T-helper 2 cell treated with Interferon-gamma antibody and Interleukin-4, amounts not matched to agents 5 μg/mL and 100 μg/mL, for 36 hours (primary cell): ENCODE measurements at places on chromosomes 3 and 15.

DNA sequence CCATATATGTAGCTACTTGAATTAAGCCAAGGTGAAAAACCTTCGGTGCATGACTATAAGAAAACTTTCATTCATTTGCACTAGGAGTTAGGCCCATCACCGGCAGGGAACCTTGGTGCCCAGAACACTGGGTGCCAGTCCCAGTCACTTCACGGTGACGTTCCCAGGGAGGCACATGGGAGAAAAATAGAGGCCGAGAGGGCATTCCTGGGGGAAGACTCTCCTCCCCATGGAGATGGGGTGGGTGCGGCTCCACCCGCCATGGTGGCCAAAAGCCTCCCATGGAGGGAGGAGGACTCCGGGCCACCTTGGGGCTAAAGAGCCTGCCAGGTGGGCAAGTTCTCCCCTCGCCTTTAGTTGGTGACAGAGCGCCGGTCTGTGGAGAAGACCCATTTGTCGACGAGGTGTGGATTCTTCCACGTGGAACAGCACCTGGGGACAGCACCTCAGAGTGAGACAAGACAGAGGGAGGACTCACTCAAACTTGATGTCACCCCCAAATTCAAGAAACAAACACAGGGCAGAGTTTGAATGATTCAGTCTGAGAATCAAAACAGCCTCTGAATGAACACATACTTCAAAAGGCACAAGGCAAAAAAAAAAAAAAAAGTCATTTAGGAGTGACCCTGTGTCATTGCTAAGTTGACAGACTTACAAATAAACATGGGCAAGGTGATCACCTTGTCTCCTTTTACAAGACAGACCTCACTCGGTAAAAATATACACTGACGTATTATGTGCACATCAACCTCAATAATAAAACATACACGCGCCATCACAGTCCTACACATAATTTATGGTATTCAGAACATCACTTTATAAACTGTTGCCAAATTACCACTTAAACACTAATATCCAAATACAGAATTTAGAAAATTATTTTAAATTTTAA, 38.6 kb downstream of the ZXDC start:
- no peaks in the 10 kb centered on the region for H3K4me1 ChIP-seq
- DNase-seq, result no peak

GRCh38 chr15:25933456-25934158, 70.5 kb upstream of the ATP10A start:
- H3K4me3 ChIP-seq, result peak overlapping the region; percentile 92
- H3K36me3 ChIP-seq, result no peaks in the 10 kb centered on the region

GRCh38 chr3:141218162-141218835, 13.3 kb upstream of the PXYLP1 start:
- no peak overlapping the region for H3K27ac ChIP-seq
- no peak overlapping the region for H3K4me3 ChIP-seq
- H3K27me3 ChIP-seq, result peaks cover 19% of the 10 kb centered on the region

DNA sequence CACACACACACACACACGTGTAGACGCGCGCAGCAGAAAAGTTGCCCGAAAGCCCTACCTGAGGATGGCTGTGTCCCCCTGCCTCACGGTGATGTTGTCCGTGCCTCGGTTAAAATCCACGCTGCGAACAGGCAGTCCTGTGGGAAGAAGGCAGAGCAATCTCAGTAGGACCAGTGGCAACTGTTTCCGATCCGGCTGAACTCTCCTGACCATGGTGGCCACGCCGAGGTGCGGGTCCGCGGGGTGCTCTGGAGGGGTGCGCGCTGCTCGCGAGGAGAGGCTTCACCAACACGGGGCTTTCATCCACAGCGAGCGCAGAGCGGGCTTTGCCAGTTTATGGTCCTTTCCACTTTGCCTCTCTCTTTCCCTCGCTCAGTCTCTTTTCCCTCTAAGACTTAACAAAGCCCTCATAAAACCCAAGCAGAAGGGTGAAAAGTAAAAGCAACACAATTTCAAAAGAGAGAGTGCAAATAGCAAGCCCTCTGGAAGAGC, 422 bp downstream of the LSAMP start:
- no peak for DNase-seq
- H3K27me3 ChIP-seq, result peaks cover 8% of the 10 kb centered on the region
- H3K36me3 ChIP-seq, result no peaks in the 10 kb centered on the region
- H3K4me1 ChIP-seq, result no peaks in the 10 kb centered on the region

- no peak overlapping the region for H3K27ac ChIP-seq
- peaks cover 3% of the 10 kb centered on the region for H3K4me1 ChIP-seq
- DNase-seq, result no peak
- no peaks in the 10 kb centered on the region for H3K36me3 ChIP-seq
Measured at GRCh38 chr15:77097248-77097721, 26.4 kb upstream of the TSPAN3 start.

- H3K27me3 ChIP-seq, result no peaks in the 10 kb centered on the region
- H3K36me3 ChIP-seq, result peaks cover 60% of the 10 kb centered on the region
- H3K27ac ChIP-seq, result no peak overlapping the region
- no peak for DNase-seq
- H3K4me1 ChIP-seq, result peaks cover 6% of the 10 kb centered on the region
Measured at GRCh38 chr15:30953731-30954378, 37.6 kb downstream of the MTMR10 start.

DNA sequence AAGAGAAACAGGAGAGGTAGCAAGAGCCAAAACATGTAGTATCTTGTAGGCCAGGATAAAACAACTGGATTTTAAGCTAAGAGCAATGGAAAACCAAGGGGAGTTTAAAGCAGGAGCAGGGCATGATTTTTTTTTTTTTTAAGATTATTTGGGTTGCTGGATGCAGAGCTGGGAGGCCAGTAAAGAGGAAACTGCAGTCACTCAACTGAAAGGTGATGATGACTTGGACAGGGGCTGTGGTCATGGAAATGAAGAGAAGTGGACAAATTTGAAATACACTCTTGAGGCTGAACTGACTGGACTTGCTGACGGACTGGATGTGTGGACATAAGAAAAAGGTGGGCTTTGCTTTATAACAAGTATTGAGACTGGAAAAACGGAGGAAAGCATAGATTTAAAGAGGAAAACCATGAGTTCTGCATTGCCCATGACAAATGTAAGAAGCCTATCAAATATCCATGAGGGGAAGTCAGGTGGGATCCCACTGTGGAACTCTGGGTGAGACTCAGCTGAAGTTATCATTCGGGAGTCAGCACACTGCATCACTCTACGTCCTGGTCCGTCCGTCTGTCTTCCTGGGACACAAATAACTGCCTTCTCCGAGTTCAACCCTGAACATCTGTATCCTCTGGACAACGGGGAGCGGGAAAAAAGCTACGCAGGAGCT, 688 bp downstream of the XPC start:
- peak overlapping the region; percentile 95 for H3K4me3 ChIP-seq
- H3K27me3 ChIP-seq, result no peaks in the 10 kb centered on the region
- no peak for DNase-seq
- peak overlapping the region; percentile 100 for H3K27ac ChIP-seq

DNA sequence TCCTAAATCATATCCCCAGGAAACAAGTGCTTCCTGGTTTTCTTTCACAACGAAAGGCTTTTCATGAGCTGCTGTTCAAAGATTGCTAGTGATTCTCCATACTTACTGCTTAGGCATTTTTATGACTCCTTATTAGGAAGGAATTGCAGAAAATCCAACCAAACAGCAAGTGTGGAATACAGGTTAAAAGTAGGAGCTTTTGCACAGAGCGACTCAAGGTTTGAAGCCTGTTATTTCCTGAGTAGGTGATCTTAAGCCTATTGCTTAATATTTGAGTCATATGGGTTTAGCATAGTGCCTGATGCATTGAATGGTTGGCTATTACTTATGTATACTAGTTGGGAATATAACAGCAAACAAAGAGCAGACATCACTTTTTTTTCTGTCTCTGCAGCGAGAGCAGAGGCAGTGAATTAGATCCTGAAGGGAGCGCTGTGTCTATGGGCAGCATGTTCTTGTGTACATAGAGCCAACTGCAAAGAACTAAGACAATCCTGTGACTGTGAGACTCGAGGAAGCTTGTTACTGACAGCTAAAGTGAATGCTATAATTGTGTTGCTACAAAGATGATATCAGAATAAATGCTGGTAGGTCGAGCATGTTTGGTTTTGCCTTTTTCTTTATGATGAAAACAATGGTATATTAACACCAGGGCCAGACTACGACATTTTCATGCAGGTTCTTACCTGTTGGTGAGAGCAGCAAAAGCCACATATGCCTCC, 6.3 kb downstream of the TM4SF1 start:
- no peak overlapping the region for H3K4me3 ChIP-seq
- H3K27ac ChIP-seq, result no peak overlapping the region
- peaks cover 14% of the 10 kb centered on the region for H3K27me3 ChIP-seq
- no peaks in the 10 kb centered on the region for H3K4me1 ChIP-seq

- DNase-seq, result no peak
- peaks cover 3% of the 10 kb centered on the region for H3K4me1 ChIP-seq
- no peaks in the 10 kb centered on the region for H3K36me3 ChIP-seq
- H3K4me3 ChIP-seq, result no peak overlapping the region
- H3K27ac ChIP-seq, result no peak overlapping the region
Measured at GRCh38 chr3:100641471-100642032, 32.2 kb downstream of the ADGRG7 start.

- H3K27me3 ChIP-seq, result no peaks in the 10 kb centered on the region
- no peaks in the 10 kb centered on the region for H3K36me3 ChIP-seq
- DNase-seq, result no peak
- no peaks in the 10 kb centered on the region for H3K4me1 ChIP-seq
- no peak overlapping the region for H3K4me3 ChIP-seq
Measured at GRCh38 chr3:175956964-175957363, 1097.8 kb downstream of the NAALADL2 start.

DNA sequence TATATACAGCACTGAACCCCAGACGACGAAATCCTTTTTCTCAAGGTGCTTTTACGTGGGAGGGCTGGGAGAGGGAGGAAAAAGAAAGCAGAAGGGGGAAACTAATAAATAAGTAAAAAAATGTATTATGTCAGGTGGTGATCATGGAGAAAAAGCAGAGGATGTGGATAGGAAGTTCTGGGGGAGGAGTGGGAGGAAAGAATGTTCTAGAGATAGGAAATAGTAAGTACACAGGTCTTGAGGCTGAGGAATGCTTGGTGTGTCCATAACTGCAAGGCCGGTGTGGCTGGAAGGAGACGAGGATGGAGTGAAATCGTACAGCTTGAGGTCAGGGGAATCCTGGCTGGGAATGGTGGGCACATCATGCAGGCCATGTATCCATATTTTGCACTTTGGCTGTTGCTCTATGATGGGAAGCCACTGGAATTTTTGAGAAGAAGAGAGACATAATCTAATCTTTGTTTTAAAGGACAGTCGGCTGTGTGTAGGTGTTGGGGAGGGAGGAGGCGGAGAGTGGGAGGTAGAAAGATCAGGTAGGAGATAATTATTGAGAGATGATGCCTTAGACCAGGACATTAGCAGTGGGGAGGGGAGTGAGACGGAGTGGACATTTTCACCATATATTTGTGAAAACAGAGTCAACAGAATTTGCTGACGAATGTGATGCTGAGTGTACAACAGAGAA, 1.8 kb upstream of the UBE2E2 start:
- peaks cover 44% of the 10 kb centered on the region for H3K27me3 ChIP-seq
- no peaks in the 10 kb centered on the region for H3K36me3 ChIP-seq
- no peak for DNase-seq

DNA sequence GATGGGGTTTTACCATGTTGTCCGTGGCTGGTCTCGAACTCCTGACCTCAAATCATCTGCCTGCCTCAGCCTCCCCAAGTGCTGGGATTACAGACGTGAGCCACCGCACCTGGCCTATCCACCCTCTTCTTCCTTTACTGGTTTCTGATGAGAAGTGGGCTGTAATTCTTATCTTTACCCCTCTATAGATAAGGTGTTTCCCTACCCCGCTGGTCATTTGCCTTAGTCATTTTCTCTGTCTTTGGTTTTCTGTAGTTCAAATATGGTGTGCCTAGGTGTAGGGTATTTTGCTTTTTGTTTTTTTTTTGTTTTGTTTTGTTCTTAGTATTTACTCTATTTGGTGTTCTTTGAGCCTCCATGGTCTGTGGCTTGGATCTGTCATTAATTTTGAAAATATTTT, 41.3 kb downstream of the APBA2 start:
- DNase-seq, result no peak
- H3K36me3 ChIP-seq, result peaks cover 3% of the 10 kb centered on the region
- H3K27me3 ChIP-seq, result peaks cover 12% of the 10 kb centered on the region
- H3K4me1 ChIP-seq, result peaks cover 10% of the 10 kb centered on the region
- no peak overlapping the region for H3K27ac ChIP-seq
- no peak overlapping the region for H3K4me3 ChIP-seq

DNA sequence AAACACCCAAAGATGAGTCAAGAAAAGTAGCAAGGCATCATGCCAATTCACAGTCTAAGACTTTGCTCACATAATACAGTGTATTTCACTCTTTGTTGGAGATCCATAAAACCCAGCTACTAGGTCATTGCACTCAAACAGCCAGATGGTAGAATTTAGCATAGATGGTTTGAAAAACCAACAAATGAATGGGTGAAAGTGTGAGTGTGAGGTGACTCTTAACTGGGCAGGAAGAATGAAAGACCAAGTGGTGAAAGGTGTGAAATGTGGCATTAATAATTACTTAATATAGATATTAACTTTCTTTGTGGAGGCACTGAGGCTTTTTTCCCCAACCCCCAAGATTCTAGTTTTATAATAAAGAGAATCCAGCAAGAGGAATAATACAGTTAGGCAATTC, 159.5 kb downstream of the SQOR start:
- no peak for DNase-seq
- peaks cover 2% of the 10 kb centered on the region for H3K27me3 ChIP-seq
- no peak overlapping the region for H3K27ac ChIP-seq
- H3K4me1 ChIP-seq, result no peaks in the 10 kb centered on the region

- DNase-seq, result no peak
- peaks cover 3% of the 10 kb centered on the region for H3K27me3 ChIP-seq
- peaks cover 8% of the 10 kb centered on the region for H3K4me1 ChIP-seq
- no peak overlapping the region for H3K4me3 ChIP-seq
- peaks cover 4% of the 10 kb centered on the region for H3K36me3 ChIP-seq
- no peak overlapping the region for H3K27ac ChIP-seq
Measured at GRCh38 chr15:60413231-60413824, 15.5 kb upstream of the ANXA2 start.

- no peak for DNase-seq
- no peaks in the 10 kb centered on the region for H3K4me1 ChIP-seq
- no peak overlapping the region for H3K4me3 ChIP-seq
- no peaks in the 10 kb centered on the region for H3K27me3 ChIP-seq
- H3K36me3 ChIP-seq, result no peaks in the 10 kb centered on the region
- H3K27ac ChIP-seq, result no peak overlapping the region
Measured at GRCh38 chr3:6622260-6622659, 238.7 kb upstream of the GRM7 start.

- H3K4me3 ChIP-seq, result no peak overlapping the region
- peaks cover 16% of the 10 kb centered on the region for H3K4me1 ChIP-seq
- no peak overlapping the region for H3K27ac ChIP-seq
- no peak for DNase-seq
- no peaks in the 10 kb centered on the region for H3K27me3 ChIP-seq
Measured at GRCh38 chr15:91878319-91878870, 24.9 kb downstream of the SLCO3A1 start.

- H3K4me3 ChIP-seq, result no peak overlapping the region
- H3K4me1 ChIP-seq, result no peaks in the 10 kb centered on the region
- no peak for DNase-seq
- no peaks in the 10 kb centered on the region for H3K27me3 ChIP-seq
- no peaks in the 10 kb centered on the region for H3K36me3 ChIP-seq
Measured at GRCh38 chr15:67805666-67806516, 19.4 kb upstream of the SKOR1 start.

GRCh38 chr3:128194843-128195242, 41.6 kb downstream of the EEFSEC start:
- peaks cover 6% of the 10 kb centered on the region for H3K4me1 ChIP-seq
- no peaks in the 10 kb centered on the region for H3K27me3 ChIP-seq
- H3K4me3 ChIP-seq, result no peak overlapping the region
- no peaks in the 10 kb centered on the region for H3K36me3 ChIP-seq
- no peak overlapping the region for H3K27ac ChIP-seq

- DNase-seq, result no peak
- H3K27ac ChIP-seq, result no peak overlapping the region
- H3K4me1 ChIP-seq, result peaks cover 40% of the 10 kb centered on the region
- peaks cover 1% of the 10 kb centered on the region for H3K36me3 ChIP-seq
- no peaks in the 10 kb centered on the region for H3K27me3 ChIP-seq
Measured at GRCh38 chr3:133503409-133503808, 70.1 kb upstream of the CDV3 start.
